ENCODE measurements at places on chromosomes 2 and 18.

GRCh38 chr2:190454795-190455194 lies 46.6 kb downstream of the MFSD6 start:
- no peak for DNase-seq

DNA sequence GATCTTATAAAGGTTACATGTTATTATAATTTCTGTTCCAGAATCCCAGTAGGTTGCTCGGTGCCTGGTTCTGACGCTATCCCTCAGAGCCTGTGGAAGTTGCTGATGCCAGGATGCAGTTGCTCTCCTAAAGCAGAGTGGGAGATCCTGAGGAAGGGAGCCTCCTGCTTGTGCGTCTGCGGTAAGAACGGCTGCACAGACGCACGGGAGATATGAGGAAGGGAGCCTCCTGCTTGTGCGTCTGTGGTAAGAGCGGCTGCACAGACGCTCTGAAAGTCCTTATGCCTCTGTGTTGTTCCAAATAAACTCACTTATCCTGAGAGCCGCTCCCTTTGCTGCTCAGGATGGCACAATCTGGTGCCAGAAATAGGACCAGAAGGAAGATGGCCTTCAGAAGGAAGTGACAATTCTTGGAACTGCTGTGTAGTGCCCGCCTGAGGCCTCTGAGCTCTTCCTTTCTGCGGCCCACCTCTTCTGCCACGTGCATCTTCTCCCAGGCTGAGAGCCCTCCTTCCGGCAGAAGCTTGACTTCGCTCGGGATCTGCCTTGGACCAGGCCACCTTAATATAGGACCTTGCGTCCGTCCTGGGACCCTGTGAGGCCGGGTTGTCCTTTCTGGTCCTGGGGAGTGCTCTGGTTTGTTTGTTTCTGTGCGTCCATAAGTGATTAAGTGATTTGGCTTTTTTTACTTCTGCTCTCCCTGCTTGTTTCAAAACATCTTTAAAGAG lies 89.5 kb downstream of the RTP5 start:
- DNase-seq, result no peak

DNA sequence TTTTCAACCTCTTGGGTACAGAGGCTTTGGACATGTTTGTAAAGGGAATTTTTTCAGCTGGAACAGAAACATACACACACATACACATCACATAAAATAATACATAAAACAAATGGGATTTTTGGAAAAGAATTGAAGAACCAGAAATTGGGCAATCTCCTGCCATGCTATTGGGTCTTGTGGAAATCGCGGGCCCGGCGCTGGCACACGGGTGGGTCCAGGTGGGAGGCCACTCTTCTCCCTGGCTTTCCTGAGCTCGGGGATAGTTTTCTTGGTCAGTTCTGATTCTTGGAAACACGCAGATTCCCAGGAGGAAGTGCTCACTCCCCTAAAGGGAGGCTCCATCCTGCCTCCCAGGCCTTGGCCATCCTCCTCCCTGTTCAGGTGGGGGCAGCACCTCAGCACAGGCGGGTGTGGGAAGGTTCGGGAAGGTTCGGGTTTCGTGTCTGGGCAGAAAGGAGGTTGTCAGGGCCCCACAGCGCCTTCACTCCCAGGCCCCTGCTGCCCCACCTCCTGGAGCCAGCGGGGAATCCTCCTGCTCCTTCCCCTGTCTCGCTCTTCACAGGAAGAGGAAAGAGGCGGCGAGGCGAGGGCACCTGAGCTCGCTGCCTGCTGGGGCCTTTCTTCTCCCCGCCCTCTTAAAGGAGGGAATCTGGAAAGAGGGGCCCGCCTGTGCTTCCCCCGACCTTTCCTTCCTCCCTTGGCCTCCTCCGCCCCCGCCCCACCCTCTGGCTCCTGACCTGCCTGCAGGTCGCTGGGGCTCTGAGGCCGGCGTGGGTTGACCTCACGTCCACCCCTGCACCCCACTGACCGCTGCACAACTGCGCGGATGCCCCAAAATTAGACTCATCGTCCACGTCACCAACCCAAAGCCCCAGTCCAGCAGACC lies 97.8 kb upstream of the PXDN start:
- peak; percentile 56 for DNase-seq

- no peak for DNase-seq
Measured at GRCh38 chr2:23492921-23493320, 107.9 kb downstream of the KLHL29 start.

DNA sequence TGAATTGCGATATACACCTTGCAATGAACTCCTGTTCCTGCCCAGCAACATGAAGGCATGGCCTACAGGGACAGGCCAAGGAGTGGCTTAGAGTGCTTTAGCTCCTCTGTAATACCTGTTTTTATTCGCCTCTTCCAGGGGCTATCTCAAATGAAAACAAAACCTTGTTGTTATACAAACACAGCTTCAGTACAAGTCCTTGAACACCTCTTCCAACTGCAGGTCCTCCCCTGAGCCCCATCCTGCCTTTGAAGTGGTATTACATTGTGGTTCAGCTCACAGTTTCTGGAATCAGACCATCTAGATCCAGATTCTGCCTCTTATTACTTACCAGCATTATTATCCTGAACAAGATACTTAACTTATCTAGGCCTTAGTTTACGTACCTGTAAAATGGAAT lies 83.0 kb upstream of the HNRNPA3 start:
- DNase-seq, result no peak

- DNase-seq, result no peak
Measured at GRCh38 chr2:1226766-1227165, 186.5 kb upstream of the TPO start.

- DNase-seq, result peak; percentile 34
Measured at GRCh38 chr2:108316461-108317258, 28.0 kb downstream of the SULT1C2 start.

GRCh38 chr2:151337643-151338042 lies 19.7 kb upstream of the TNFAIP6 start:
- no peak for DNase-seq

DNA sequence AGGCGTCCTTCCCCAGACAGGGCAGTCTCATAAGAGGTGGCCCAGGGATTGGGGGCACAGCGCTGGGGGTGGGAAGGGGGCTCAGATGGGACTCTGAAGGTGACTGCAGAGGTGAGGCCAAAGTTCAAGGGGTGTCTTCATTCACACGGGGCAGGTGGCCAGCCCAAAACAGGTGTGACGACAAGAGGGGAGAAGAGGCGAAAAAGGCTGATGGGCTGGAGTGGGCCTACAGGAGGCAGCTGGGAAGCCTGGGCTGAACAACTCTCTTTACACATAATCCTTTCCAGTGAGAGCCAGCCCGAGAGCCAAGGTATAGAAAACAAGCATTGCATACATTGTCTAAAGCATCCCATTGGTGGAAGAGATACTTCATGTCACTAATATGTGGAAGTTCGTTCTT lies 130.9 kb upstream of the ASB18 start:
- no peak for DNase-seq

DNA sequence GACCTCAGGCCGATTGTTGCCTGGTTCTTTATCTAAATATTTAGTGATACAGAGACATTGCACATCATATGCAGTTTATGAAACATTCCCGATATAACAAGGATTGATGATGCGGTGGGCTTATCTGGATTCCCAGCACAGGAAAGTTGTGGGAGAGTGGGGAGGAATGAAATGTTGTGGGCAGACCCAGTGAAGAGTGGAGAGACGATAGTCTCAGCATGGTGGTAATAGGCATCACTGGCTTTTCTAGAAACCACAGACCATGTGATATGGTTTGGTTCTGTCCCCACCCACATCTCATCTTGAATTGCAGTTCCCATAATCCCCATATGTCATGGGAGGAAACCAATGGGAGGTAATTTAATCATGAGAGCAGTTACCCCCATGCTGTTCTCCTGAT lies 34.8 kb upstream of the RND3 start:
- DNase-seq, result no peak

- DNase-seq, result no peak
Measured at GRCh38 chr2:231332872-231333500, 62.5 kb upstream of the B3GNT7 start.

- DNase-seq, result no peak
Measured at GRCh38 chr2:190365499-190366204, 22.3 kb downstream of the INPP1 start.

All from GM23338 (cell line).